ENCODE measurements at places on chromosomes 3 and 15.

DNA sequence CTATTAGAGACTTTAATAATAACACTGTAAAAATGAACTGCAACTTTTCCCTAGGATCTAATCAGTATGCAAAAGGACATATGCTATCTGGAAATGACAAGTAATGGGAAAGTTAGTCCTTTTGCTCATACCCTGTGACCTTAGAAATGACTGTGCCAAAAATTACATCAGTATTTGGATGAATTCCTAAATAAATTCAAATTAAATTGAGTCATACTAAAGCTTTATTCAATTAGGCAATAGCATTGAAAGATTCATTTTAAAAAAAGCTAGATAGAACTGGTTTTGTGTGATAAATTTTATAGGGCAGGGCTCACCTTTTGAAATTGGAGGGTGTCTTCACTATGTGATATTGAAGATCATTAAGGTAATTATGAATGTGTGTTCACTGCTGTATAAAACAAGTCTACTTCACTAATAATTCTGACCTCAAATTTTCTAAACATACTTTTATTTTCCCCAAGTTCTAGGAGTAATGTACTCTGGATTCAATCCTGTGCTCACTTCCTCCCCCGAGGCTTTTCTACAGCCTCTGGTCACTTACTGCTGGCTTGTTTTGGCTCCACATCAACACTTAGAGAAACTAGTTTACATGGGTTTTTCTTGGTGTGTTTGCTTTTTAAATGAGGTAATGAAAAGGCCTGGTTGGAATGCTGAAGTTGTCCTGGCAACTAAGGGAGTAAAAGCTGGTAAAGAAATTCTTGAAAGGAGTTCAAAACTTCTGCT, 44.4 kb upstream of the SPTSSB start:
- DNase-seq: peak; percentile 94

- peak; percentile 39 for DNase-seq
Observed at GRCh38 chr3:71428841-71429596, 154.5 kb downstream of the FOXP1 start.

DNA sequence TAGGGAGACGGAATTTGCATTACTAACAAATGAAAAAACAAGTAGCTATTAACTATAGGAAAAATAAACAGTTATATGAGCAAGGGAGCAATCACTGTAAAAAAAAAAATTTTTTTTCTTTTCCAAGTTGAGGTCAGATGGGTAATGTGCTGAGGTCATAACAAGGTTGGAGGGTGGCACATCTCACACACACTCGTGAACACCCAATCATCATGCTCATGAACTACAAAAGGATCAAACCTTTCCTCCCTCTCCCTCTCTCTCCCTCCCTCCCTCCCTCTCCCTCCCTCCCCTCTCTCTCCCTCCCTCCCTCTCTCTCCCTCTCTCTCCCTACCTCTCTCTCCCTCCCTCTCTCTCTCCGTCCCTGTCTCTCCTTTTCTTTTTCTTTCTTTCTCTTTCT, 97.9 kb upstream of the CGNL1 start:
- no peak for DNase-seq

DNA sequence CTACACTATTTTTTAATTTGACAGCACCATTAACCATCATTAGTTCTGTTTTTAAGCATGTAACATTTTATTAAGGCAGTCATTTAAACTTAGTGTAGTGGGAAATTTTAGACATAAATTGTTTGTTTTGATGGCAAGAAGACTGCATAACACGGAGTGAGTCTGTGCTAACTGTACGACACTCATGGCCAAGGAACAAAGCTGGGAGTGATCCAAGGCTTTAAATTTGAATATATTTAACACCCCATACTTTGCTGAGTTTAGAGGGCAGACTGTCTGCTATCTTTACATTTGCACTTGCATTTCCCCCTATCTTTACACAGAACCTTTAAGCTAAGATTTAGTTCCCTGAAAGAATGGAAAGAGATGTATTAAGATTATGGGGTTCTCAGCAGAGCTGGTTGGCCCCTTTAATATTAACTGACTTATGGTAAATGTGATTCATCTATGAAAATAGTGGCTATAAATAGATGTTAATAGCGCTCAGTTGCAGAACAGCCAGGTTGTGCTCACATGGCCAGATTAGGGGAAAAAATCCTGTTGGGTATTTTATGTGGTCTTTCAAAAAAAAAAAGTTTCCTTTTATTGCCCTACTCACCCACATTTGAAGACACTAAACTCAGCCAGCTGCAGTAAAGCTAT, 120.7 kb downstream of the CMSS1 start:
- peak; percentile 61 for DNase-seq

DNA sequence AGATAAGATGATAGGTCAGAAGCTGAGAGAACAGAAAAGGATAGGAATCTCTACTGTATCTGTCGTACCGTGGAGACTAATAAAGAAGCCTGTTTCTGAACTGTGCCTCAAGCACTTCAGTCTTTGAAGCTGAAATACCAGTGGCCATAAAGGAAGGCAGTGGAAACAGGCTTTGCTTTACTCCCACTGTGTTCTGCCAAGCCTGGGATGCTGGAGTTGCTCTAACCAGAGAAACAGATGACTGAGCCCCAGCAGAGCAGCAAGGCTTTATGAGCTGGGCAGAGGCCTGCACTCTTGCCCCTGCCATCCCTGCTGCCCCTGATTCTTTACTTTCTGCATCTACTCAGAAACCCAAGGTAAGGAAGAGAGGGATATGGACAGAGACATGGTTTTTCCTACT, 89.4 kb downstream of the PDE8A start:
- DNase-seq: no peak

DNA sequence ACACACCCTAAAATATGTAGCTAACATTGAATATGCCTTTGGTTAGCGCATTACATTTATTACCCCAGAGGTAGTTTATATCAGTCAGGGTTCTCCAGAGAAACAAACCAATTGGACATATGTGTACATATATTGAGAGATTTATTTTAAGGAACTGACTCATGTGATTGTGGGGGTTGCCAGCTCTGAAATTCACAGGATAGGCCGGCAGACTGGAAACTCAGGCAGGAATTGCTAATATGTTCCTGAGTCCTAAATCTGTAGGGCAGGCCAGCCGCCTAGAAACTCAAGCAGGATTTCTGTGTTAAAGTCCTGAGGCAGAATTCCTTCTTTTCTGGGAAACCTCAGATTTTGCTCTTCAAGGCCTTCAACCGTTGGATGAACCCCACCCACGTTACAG, 189.7 kb downstream of the CDIN1 start:
- DNase-seq: peak; percentile 66

GRCh38 chr15:64162478-64162868, 349 bp downstream of the PPIB start:
- DNase-seq: no peak

- no peak for DNase-seq
Observed at GRCh38 chr3:195133462-195133861, 137.5 kb downstream of the XXYLT1 start.
